ENCODE measurements at places on chromosomes 7 and 10.
A peak's percentile ranks its signal among the peaks of the same experiment; 100 is the strongest.

GRCh38 chr10:120705309-120705708, 145.9 kb upstream of the WDR11 start:
- no peak for DNase-seq

GRCh38 chr7:108114117-108114841, 15.9 kb downstream of the LAMB4 start:
- DNase-seq, result no peak

DNA sequence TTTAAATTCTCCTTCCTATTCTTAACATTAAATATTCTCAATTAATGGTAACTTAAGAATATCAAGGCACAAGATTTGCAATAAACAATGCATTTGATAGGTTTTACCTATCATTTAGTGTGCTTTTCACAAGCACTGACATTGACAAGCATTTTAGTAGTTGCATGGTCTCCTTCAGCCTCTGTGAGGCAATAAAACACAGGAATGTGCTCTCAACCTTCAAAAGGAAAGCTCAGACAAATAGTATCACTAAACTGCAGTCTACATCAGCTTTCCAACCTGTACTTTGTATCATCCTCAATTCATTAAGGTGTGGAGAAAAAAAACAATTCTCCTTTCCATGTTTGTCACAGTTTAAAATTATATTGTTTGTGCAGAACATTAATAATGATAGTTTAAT, 51.1 kb upstream of the TSPAN13 start:
- DNase-seq, result no peak

DNA sequence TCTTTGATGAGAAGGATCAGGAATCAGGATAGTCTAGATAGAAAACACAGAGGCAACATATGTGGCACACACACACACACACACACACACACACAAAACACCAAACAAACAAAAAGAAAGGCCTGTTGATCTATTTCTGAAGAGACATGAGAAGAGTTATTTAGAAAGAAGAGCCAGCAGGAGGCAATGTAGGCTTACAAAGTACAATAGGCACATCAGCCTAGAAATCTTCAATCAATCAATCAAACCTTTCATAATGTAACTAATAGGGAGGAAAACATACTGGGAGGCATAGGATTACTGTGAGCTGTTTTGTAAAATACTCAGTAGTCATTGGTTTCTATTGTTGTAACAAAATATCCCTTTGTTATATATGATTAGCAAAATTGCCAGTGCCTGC, 47.3 kb upstream of the TES start:
- DNase-seq, result no peak

DNA sequence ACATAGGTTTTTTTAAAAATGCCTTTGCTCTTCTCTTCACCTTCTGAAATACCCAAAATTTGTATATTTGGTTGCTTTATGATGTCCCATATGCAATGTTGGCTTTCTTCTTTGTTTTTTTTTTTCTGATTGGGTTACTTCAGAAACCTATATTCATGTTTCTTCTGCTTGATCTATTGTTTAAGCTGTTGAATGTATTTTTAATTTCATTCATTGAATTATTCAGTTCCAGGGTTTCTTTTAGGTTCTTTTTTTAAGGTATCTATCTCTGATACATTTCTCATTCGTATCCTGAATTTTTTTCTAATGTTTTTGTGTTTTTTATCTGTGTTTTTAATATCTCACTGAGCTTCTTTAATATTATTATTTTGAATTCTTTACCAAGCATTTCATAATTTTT, 221.0 kb upstream of the MTPN start:
- DNase-seq, result no peak

DNA sequence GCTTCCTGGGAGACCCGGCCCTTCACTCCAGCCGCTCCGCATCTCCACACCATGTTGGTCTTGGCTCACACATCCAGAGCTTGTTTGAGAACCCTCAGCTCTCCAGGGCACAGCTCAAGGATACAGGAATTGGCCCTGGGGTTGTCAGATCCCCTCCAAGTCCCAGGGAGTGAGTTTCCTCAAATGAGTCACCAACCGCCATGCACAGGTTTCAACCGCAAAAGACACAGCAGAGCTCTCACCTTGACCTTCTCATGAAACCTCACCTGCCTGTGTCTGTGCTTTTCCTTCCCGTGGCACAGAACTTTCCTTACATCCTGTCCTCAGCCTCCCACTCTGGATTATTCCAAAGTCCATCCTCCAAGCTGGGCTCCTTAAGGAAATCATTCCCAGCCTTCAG, 20.6 kb downstream of the AZGP1 start:
- no peak for DNase-seq

- no peak for DNase-seq
Measured at GRCh38 chr10:129879655-129880054, 84.4 kb downstream of the EBF3 start.

- DNase-seq, result no peak
Measured at GRCh38 chr10:117899181-117899683, 147.5 kb downstream of the RAB11FIP2 start.

DNA sequence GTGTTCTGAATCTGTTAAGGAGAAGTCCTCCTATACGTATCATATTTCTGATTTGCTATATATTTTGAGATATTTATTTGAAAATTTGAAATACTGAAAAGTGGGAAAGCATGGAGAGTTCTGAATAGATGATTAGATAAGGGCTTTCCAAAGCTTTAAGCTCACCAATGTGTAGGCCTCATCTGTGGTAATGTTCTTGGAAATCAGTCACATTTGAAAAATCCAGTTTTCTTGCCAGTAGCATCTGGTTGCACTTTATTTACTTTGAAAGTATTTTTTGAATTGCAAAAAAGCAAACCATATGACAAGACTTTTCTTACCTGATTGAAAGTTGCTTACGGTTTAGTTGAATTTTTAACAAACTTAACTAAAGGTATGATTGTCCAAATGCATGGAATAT, 21.7 kb downstream of the ADD3 start:
- no peak for DNase-seq

DNA sequence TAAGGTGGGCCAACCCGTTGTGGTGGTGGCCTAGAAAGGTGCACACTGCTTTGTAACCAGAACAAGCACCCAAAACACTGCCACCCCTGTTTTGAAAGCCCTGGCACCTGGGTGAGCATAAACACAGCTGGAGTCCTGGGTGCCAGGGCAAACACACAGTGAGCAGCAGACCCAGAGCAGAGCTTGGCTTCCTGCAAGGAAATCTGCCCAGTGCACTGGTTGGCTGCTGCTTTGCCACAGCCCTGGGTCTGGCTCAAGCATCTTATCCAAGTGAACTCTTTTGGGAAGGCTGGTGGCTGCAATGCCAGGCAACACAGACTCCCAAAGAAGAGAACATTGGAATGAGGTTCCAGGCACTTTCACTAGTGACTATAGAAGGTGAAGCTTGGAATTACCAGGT, 145.5 kb upstream of the PDE1C start:
- no peak for DNase-seq

DNA sequence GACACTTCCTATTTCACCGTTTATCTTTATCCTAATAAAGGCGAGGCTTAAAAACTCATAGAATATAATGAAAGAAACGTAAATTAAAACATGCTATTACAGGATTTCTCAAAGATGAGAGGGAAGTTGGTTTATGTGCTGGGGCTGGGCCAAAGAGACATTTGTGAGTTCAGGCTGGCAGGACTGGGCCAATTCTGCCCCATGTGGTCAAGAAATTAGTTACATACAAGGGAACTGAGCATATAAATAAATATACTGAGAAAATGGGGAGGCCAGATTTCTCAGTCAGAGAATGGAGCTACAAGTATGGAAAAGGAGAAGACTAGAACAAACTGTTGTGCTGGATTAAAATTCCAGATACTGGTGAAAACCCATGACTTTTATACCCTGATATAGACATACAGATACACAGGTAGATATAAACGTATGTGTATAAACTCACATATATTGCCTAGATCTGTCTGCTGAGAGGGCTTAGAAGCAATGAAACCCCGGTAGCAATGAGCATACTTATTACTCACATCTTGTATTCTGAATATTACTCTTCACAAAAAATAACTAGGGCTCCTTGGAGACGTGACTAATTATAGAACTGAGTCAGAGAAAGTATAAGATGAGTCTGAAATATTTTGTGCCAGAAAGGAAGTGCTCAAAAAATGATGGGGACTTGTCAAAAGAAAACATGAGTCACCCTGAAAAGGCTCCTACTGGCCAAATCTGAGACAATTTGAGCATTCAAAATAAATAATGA, 155.7 kb upstream of the FGFR2 start:
- no peak for DNase-seq

DNA sequence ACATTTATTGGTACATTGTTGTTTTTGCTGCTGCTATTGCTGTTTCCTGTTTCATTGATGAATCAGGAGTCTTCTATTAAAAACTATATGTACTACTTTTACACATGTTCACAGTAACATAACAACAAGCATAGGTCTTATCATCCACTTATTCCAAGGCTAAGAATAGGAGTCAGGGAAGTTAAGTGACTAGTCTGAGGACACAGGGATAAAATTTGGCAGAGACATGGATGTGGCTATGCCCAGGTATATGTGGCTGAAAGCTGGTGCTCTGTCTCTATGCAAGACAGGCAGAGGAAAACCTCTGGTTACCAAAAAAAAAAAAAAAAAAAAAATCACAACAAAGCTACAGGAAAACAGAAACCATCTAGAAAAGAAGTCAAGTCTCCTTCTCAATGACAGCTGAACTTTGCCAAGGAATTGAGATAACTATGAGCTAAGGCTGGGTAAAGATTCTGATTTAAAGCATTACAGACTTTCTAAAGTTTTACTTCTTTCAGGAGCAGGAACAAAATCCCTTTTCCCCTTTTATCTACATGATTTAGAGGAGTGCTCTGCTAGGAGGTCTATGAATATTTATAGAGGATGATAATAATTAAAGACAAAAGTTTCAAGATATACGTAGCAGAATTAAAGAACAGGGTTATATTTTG, 70.0 kb downstream of the GPR141 start:
- DNase-seq, result no peak

- no peak for DNase-seq
Measured at GRCh38 chr10:101120884-101121653, 10.0 kb upstream of the TLX1 start.

- DNase-seq, result no peak
Measured at GRCh38 chr10:47121336-47121735, 178.7 kb upstream of the GDF10 start.

DNA sequence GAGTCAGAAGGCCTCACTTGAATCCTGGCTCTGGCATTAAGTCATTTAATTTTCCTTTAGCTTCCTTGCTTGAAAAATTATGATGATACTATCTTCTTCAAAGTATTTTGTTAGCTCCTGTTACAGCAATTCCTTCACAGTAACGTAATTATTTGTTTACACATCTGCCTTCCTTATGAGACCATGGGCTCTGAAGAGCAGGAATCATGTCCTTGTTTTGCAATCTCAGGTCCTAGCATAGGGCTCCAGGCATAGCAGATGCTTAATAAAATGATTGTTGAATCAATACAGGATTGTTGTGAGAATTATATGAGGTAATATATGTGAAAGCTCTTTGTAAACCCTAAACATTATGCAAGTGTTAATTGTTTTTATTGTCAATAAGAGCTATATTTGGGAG, 25.5 kb downstream of the KLHDC10 start:
- DNase-seq, result no peak

DNA sequence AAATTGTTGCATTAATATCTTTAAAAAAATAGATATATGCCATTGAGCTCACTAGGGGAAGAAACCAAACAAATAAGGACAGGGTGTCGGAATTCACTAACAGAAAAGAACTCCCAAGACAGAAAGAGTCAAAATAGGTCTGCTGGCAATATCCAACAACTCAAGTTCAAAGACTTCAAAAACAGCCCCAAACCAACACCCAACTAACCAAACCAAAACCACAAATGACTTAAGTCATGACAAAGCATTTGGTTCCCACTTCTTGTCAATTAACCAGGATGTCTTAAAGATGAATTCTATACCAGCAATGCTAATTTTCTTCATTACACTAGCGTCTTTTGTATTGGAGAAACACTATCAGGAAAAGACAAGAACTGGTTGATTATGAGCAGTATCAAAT, 249.0 kb upstream of the PLXNA4 start:
- DNase-seq, result no peak

- DNase-seq, result peak; percentile 75
Measured at GRCh38 chr7:128427289-128427891, 17.6 kb upstream of the IMPDH1 start.

DNA sequence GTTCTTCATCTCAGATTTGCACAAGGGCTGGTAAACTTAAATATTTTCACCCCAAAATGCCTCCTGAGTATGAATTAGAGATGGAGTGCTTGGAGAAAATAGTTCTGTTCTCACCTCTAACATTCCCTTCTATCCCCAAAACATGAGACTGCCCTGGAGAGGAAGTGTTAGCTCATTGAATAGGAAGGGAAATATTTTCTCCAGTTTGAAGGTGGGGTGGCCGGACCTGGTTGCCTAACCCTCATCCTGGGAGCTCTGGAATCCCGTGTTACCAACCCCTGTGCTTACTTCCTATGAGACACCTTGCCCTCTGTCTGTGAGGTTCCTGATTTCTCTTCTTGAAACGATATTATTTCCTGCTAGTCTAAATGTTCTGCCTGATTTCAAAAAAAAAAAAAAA, 779 bp downstream of the IFIT2 start:
- DNase-seq, result no peak

GRCh38 chr7:151308791-151309190, 32.8 kb upstream of the NUB1 start:
- DNase-seq, result no peak

DNA sequence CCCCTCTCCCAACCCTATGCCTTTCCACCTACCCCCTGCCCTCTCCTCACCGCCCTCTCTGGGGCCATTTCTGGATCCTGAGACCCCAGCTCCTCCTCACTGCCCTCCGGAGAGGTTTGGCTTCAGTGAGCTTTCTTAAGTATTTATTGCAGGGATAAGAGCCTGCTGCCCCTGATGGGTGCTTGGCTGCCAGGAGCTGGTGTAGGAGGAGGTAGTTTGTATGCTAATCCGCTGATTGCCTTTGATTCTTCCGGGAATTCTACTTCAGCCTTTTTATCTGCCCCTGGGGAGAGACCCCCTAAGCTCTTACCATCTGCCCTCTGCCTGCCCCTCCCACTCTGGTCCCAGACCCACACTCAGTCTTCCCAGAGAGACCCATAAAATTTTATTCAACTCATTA, 263.5 kb upstream of the PODXL start:
- DNase-seq, result no peak

- no peak for DNase-seq
Measured at GRCh38 chr7:36005876-36006275, 147.2 kb upstream of the EEPD1 start.

DNA sequence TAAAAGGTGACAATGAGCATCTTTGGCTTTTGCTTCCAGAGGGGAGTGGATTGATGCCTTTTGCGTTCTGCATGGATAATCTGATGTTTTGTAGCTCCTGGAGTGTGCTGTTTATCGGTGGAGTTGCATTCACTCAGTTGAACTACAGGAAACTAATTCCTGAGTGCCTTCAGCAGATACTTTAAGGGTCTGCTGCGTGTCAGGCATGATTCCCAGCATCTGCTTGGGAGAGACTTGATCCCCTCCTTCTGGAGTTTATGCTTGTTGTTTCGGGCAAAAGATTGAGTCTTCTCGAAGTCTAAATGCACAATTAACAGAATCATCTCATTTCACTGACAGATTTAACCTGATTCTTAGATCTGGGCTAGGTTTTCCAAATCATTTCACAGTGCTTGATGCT, 46.2 kb downstream of the CELF2 start:
- DNase-seq, result no peak
